Parietal lobe (tissue), 2 donors: ENCODE measurements at places on chromosomes 7 and 10. TPM values are rescaled to one million over a fixed set of nuclear protein-coding genes. Genes with fewer than 3 reads are reported as not detected.

Gene MKX
- total RNA-seq = 0.94 TPM

Gene ZNF239
- 19.4 TPM for total RNA-seq

Gene SORCS1
- total RNA-seq = 64.2 TPM

Gene HABP2
- total RNA-seq = not detected

Gene SPDYE8
- not detected for total RNA-seq

Gene GGCT
- 13.5 TPM for total RNA-seq

Gene SPACDR
- total RNA-seq = not detected

Gene CLCN1
- total RNA-seq = not detected

Gene CFAP58
- 0.94 TPM for total RNA-seq

Gene TMEM139
- not detected for total RNA-seq

Gene SLC29A4
- 24.4 TPM for total RNA-seq

Gene ADAP1
- total RNA-seq = 30.4 TPM

Gene INMT
- total RNA-seq = not detected

Gene CCDC71L
- 63.2 TPM for total RNA-seq

Gene NRAP
- total RNA-seq = not detected

Gene RTKN2
- 9.7 TPM for total RNA-seq

Gene SPDYE2
- not detected for total RNA-seq

Gene ADCYAP1R1
- 65.4 TPM for total RNA-seq

Gene PROSER2
- total RNA-seq = 0.31 TPM

Gene CALHM1
- total RNA-seq = not detected

Gene CNPY1
- not detected for total RNA-seq

Gene ASL
- 6.3 TPM for total RNA-seq

Gene ZNF282
- 27.5 TPM for total RNA-seq

Gene POU6F2
- total RNA-seq = 7.5 TPM

Gene CDH23
- total RNA-seq = 7.2 TPM

Gene POP7
- total RNA-seq = 28.8 TPM

Gene PRR15
- total RNA-seq = not detected

Gene EIF5AL1
- total RNA-seq = not detected

Gene IL15RA
- not detected for total RNA-seq

Gene PTPN20
- total RNA-seq = 17.5 TPM

Gene RPA3
- 9.4 TPM for total RNA-seq

Gene THSD7A
- 41.6 TPM for total RNA-seq

Gene CTTNBP2
- 145 TPM for total RNA-seq

Gene ZNF248
- 75.1 TPM for total RNA-seq

Gene ADIRF
- not detected for total RNA-seq

Gene TMEM273
- total RNA-seq = 1.6 TPM

Gene ICA1
- total RNA-seq = 32.2 TPM

Gene SAMD8
- total RNA-seq = 71.1 TPM

Gene PDK4
- 4.4 TPM for total RNA-seq

Gene RPEL1
- total RNA-seq = not detected

Gene SLC13A1
- total RNA-seq = not detected

Gene TAS2R3
- 24.1 TPM for total RNA-seq

Gene ITGB8
- 124 TPM for total RNA-seq

Gene IL2RA
- total RNA-seq = not detected

Gene MRC1
- 0.63 TPM for total RNA-seq

Gene ABHD11
- total RNA-seq = 7.5 TPM
